ENCODE measurements at places on chromosomes 4 and X.

DNA sequence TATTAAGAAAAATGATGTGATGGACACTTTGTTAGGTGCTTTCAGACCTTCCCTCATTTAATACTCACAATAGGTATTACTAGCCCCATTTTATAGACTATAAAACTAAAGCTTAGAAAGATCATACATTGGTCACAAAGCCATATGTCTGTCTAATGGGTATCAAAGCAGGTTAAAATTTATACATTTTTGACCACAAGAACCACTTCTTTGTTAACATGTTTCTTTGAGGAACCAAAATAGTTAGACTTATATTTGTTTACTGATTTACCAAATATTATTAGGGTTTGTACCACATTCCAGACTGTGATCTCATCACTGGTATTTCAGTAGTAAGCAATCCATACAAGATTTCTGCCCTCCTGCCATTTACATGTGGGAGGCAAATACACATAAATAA lies 363.3 kb downstream of the NAF1 start:
- no peak for DNase-seq

- DNase-seq: no peak
These were observed 296.2 kb downstream of the PAPSS1 start for GRCh38 chr4:107423677-107424405.

DNA sequence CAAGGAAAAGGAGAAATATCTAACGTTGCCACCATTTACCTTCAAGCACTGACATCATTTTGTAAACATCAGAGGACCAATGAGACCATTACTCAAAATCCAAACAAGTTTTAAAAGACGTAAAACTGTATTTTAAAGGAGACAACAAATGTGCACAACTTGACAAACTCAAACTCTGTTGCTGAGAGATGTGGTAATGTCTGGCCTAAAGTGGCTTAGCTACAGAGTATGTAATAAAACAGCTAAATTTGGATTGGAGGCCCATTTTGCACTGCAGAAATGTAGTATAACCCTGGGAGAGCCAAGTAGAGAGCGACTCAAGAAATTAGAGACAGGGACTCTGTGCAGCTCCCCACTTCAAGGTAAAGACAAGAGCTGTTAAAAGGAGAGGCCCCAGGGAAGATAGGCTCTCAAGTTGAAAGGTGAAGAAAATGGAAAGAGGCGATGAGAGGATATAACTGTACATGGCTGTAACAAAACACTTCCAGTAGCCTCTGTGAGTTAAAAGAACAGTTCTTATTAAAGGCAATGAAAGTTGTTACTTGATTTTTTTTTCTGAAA lies 20.3 kb downstream of the UNC5C start:
- DNase-seq: peak; percentile 39

DNA sequence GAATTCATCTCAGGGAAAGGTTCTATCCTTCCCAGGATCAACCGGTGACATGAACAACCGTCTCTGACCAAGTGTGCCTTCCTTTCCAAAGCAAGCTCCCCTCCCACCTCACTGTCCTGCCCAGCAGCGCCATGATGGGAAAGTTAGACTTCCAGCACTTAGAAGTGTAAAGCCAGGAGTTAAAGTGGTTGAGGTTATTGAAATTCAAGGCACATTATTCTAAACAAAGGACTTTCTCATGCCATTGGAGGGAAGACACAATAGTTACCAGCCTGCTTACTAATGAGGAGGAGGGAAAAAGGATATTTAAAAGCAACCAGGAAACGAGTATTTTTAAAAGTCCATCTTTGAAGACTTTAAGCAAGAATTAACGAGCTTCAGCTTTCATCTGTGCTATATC lies 96.8 kb downstream of the NSUN7 start:
- no peak for DNase-seq

DNA sequence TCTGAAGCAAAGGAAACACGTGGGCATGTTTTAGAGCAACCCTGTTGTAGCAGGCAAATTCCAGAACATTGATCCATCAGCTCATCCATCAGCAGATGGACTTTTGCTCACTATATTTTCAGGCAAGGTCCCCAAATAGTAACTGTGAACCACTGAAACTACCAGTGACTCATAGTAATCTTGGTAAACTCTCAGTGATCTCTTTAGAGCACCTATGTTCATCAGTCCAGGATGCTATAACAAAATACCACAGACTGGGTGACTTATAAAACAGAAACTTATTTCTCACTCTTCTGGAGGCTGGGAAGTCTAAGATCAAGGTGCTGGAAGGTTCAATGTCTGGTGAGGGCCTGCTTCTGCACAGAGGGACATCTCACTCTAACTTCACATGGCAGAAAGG lies 28.9 kb upstream of the BTC start:
- DNase-seq: no peak

DNA sequence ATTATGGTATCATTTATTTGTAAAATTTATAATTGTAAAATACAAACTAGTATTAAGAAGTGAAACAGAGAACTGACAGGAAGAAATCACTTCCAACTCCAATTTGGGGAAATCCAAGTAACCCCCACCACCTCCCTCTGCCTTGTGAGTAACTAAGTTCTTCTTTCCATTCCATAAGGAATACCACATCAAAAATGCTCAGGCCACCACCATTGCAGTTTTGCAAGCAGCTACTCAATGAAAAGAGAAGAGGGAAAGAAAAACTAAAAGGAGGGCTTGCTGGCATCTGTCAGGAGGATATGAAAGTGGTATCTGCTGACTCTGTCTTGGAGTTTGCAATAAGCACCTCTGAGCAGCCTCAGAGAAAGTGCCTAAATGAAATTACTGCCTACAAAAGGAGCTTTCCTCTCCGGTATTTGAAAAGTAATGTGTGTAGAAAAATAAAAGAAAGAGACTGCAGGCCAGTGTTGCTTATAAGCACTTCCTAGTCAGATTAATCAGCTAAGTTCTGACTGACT lies 228.7 kb downstream of the OPHN1 start:
- no peak for DNase-seq

- no peak for DNase-seq
These were observed 1115.3 kb upstream of the IGFBP7 start for GRCh38 chr4:58225460-58225859.

DNA sequence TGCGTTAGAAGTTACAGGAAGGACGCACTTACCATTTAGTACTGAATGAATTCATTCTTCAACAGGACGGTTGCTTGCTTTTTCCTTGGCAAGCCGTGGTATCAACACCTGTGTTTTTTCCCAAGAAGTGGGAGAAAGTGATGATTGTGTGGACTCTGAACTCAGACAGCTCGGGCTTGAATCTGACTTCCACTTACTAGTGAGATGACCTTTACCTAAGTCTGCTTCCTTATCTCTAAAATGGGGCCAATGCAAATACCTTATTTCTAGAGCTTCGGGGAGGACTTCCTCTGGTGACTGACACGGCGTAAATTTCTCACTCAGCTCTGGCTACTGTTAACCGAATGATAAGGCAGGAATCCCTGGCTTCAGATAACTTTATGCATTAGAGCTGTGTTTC lies 146.8 kb upstream of the RBPJ start:
- DNase-seq: peak; percentile 53

DNA sequence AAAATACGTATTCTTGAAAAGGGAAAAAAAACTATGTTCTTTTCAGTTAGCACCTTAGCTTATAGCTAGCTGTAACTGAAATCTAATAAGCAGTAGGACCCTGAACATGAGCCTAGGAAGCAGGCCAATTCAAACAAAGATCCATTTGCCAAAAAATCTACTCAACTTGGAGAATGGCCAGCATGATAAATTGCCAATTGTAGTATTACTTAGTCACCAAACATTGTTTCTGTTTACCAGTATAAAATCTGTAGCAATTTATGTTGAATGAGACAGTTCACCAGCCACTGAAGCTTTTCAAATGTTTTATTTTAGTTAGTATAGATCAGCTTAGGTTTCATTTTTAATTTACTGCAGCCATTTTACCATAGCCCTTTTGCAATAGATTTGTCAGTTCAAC lies 323.6 kb upstream of the DIPK2B start:
- DNase-seq: no peak

GRCh38 chr4:89727238-89727637 lies 109.7 kb downstream of the SNCA start:
- no peak for DNase-seq

DNA sequence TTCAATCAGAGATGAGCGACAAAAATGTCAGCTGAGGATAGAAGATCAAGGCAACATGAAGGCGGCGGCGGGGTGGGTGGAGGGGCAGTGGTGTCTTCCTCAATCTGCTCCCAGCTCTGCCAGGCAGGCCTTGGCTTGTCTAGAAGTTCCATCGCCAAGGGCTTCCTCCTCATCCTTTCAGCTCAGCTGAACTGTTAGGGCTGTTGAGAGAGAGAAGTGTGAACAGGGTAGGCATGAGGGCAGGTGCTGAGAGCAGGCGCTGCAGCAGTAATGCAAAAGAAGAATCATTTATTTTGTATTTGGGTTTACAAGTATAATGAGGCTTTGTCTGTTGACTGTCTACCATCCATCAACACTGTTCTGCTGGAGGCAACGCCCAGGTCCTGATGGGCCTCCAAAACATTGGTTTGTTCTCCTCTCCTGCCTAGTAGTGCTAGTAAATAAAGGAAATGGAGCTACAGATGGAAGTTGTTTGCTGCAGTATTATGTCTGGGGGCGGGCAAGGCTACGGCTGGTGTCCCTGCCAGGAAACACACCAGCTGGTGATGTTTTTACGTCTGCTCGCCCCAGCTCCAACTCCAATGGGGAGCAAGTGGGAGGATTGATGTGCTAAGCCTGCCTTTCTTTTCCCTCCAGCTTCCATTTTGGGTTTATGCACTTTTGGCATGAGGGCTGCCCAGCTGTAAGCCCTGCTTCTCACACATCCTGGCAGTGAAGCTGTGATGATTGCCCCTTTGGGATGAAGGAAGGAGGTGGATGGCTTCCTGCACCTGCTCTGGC lies 139.4 kb upstream of the BOD1L1 start:
- DNase-seq: no peak

DNA sequence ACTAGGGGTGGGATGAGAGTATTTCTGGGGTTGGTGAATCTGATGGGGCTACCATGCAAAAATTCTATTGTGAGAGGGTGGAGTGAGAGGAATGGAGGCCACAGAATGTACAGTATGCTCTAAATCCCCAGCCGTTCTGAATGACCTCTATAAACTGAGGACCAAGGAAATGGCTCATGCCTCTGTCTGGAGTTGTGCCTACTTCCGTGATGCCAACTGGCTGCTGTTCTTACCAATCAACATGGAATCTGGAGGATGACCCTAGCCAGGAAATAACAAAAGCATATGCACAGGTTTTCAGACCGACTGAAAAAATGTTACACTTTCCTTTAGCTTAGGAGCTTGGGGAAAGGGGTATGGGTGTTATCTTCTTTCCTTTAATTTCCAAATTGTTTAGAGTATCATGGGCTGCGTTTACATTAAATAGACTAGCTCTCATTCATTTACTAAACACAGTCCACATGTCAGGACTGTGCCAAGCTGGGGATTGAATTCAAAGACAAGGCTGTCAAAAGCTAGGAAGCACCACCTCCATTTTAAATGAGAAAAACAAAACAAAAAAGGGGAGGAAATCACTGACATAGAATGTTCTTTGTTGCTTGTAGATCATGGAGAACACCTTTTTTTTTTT lies 20.2 kb upstream of the CCKAR start:
- DNase-seq: peak; percentile 20

DNA sequence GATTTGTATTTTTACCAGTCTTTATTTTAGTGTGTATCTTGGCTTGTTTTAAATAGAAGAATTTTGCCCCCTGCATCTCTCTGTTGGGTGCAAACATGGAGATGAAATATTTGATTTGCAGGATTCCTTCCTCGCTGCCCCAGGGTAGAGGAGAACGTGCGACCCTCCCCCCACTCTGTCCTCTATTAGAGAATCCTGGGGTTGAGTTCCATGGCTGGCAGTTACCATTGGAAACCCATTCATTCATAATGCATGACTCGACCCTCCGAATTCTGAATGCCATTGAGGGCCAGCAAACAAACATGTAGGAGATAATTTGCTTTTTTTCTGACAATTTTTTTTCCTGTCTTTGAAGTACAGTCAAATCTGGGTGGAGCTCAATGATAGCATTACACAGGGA lies 53.7 kb downstream of the TRIM2 start:
- DNase-seq: no peak

DNA sequence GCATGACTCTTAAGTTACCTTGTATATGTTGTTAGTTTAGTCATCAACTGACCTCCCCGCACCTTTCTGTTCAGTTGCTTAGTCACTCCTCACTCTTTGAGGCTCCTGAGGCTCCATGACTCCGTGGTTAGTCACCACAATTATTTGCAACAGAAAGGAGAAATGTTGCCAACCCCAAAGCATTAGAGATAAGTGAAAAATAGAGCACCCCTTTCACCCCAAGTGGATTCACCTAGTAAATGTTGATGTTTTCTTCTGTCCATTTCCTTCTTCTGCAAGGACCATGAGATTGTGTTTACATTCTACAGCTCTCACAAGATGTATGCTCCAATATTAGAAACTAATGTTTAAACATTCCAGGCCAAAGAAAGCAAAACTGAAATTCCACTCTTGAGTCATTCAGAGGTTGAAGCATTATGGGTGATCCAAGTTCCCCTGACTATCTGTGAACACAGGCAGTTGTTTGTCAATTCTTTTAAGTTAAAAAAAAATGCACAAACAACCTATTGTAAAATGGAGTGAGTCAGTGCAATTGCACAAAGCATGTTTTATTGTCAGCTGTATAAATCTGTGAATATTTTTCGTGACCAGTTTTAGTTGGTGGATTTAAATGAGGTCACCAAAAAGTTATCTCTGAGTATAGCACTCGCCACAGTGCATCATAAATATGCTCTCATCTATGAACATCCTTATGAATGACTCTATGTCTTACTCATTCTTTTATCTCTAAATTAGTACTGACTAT lies 552.4 kb upstream of the MAGEB2 start:
- DNase-seq: peak; percentile 17

DNA sequence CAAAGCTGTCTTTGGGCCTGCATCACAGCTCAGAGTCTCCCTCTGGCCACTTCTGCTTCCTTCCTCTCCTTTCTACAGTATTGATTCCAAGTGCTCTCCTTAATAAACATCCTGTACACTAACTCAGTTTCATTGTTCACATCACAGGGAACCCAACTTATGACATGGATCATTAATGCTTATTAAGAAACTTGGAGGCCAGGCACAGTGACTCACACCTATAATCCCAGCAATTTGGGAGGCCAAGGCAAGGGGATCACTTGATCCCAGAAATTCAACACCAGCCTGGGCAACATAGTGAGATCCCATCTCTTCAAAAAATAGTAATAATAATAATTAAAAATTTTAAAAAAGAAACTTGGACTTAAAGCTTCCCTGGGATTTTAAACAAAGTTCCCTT lies 89.2 kb upstream of the EFHC2 start:
- DNase-seq: no peak

DNA sequence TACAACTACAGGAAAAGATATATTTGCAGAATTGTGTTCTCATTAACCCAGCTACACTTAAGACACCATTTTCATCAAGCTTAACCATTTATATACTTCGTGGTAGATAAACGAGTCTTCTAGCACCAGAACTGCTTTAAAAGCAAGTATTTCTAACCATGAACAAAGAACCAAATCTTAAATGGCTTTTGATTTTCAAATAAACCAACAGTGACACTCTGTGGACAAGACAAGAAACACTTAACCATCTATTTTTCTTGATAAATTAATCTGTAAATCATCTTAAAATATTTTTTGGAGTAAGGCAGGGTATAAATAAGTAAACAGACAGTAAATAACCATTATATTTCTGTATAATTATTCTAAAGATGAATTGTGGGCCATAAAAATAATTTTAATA lies 10.2 kb downstream of the BEND2 start:
- peak; percentile 41 for DNase-seq

GRCh38 chr4:68070302-68070701 lies 59.4 kb downstream of the TMPRSS11F start:
- DNase-seq: no peak

GRCh38 chrX:153406903-153407302 lies 4.4 kb upstream of the ZFP92 start:
- no peak for DNase-seq

Data from tongue (tissue), 3 donors.